ENCODE measurements at places on chromosomes 2 and 18.

DNA sequence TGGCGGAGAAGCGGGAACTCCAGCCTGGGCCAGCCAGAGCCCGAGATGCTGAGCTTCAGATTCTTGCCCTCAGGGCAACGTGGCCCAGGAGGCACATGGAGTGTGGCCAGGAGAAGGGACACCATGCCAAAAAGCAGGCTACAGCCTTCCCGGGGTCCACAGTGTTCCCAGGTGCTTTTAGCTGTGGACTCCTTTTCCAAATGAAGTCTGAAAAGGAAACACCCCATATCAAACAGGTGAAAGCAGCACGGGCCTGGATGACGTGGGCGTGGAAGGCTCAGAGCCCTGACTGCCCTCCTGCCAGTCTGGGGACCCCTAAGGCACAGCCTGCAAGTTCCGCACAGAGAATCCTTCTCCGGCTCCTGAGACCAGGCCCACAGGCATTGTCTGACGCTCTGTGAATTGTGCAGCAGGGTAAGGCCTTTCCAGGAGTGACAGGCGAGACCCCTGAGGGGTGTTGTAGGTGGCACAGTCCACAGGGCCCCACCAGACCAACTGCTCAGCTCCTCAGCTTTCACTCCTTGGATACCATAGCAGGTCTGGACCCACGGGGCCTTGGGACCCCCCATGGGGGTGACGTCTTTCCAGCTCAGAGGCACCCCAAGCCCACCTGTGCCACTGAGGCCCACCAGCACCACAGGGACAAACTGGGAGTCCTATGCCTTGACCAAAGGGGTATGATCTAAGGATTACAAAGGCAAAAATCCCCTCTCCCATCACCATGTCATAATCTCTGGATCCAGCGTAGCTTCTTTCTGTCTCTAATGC, 69.6 kb upstream of the RAB6C start:
- no peak for DNase-seq

DNA sequence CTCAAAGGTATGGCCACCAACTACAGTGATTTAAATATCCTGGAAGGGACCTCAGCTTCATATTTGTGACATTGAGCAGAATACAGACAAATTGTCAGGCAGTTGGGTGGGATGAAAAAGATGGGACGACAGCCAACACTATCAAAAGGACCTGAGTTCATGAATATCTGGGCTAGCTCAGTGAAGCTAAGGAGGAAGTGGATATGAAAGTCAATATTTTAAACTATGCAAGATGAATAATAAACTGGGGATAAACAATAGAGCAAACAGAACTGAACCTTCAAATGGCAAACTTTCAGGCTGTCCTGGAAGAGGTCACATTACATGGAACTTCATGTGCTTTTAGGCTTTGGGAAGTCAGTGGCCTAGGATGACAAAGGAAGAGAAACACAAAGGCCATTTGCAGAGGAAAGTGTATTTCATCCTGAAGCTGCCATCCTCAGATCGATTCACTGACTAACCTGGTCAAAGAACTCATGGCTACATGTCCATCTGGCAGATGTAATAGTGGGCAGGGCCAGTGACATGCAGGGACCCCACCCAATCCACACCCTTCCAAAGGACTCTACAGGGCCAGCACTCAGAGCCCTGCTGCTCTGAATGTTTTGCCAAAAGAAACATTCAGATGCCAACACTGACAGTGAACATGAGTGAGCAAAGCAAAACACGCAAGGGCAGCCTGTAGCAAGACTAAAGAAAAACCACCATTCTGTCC, 175.7 kb downstream of the ETAA1 start:
- no peak for DNase-seq

DNA sequence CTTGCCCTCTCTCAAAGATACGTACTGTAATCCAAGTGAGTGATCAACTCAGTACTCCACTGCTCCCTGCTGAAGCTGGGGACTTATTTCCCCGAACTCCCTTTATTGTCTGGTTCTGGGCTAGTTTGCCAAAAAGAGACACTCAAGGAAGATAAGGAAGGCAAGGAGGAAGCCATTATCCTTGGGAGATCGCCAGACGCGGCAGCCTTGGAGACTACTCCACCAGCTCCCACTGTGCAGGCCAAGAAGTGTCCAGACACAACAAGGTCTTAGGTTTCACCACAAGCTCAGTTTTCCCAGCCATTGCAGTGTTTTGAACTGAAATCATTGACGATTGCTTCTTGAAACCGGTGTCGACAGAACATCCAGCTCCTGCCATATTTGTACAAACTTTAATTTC, 439.6 kb upstream of the UBE2E3 start:
- no peak for DNase-seq

DNA sequence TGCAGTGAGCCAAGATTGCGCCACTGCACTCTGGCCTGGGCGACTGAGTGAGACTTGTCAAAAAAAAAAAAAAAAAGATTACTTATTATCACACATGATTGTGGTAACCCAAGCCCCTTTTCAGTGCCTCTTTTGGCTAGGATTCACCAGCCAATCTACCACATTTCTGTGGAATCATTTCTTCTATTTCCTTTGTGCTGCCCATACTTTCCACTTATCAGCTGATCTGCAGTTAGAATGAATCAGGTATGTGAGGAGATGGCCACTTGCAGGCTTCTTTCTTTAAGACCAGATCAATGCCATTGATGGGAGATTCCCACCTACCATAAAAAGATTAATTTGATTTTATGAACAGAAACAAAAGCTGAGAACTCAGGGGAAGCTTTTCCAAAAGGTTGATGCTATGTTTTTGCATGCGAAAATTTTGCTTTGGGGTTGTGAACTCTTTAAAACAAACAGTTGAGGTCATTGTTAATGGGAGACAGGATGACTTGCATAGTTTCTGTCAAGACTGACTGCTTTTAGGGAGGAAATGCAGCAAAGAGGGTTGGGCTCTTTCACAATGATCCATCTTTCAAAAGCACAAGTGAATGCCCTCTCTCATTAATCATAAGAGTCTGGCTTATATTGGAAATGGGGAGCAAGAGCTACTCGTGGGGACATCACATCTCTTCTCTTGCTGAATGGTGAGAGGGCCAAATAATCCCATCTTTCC, 66.9 kb upstream of the CYP26B1 start:
- no peak for DNase-seq

GRCh38 chr18:28208712-28209265, 31.9 kb upstream of the CDH2 start:
- no peak for DNase-seq

DNA sequence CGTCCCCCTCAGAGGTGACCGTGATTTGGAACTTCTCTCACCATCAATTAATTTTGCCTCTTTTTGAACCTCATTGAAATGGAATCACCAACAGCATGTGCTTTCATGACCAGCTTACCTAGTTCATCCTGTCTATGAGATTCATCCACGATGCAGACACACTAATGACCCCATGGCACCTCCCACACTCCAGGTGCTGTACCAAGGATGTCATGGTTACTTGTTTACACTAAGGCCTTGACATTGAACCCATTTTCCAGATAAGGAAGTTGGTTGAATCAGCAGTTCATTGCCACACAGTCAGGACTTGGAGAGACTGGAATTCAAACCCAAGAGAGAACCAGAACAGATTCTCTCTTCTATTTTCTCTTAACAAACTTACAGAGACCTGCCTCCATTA, 139.0 kb downstream of the ZFP36L2 start:
- DNase-seq, result no peak

DNA sequence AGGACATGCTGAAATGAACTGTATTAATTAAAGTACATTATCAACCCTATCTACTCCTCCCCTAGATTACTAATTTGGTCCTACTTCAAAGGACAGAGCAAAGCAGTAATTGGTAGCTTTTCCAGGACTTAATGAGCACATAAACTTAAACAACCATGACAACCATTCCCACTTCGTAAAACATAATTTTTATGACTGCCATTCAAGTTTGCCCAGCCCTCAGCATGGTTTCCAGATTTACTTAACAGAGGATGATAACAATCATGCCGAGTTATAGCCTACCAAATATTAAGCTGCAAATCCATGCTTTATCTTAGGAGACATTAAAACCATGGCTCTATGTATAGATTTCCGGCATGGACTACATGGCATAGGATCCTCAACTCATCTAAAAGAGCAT, 401.1 kb upstream of the CHAC2 start:
- no peak for DNase-seq

DNA sequence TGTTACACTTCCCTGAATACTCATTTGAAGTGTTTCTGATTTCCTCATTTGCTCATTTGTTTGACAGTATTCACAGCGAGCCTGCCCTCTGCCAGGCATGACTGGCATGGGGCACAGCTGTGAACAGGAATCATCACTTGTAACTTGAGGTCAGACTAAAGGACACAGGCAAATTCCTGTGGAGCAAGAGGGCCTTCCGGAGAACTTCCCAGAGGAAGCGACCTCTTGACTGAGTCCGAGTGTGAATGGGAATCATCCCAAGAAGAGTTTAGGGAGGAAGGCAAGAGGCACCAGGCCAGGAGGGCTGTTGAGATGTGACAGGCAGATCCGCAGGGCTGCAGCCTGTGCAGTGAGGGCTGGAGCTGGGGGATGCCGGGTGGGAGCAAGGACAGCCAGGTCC, 45.4 kb downstream of the LIMS1 start:
- DNase-seq, result no peak

- DNase-seq, result no peak
Measured at GRCh38 chr2:152606081-152606480, 111.2 kb downstream of the PRPF40A start.

DNA sequence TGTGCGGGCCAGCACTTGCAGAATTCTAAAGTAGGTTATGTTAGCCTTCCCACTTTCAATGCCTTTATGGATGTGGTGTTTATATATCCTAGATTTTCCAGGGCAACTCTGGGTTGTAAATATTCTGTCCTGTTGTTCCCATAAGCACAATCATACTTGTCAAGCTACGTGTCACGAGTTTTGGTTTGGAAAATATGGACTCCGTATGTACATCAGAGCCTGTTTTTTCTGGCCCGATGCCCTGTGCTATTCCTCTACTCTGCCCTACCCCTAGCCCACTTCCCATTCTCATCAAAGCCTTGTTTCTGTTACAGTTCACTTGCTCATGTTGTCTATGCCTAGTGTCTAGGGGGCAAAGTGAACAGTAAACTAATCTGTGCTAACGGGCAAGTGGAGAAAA, 27.0 kb upstream of the ZEB2 start:
- DNase-seq, result no peak

Measured in stimulated activated CD8-positive, alpha-beta memory T cell treated with anti-CD3 and anti-CD28 coated beads, Interleukin-2, amount 100 ng/mL, for 1 hour (primary cell).